ENCODE measurements at places on chromosomes 16 and 17.

GRCh38 chr16:31351246-31351941, 3.6 kb upstream of the ITGAX start:
- no peak for DNase-seq

GRCh38 chr17:6088141-6088540, 18.0 kb downstream of the WSCD1 start:
- no peak for DNase-seq

DNA sequence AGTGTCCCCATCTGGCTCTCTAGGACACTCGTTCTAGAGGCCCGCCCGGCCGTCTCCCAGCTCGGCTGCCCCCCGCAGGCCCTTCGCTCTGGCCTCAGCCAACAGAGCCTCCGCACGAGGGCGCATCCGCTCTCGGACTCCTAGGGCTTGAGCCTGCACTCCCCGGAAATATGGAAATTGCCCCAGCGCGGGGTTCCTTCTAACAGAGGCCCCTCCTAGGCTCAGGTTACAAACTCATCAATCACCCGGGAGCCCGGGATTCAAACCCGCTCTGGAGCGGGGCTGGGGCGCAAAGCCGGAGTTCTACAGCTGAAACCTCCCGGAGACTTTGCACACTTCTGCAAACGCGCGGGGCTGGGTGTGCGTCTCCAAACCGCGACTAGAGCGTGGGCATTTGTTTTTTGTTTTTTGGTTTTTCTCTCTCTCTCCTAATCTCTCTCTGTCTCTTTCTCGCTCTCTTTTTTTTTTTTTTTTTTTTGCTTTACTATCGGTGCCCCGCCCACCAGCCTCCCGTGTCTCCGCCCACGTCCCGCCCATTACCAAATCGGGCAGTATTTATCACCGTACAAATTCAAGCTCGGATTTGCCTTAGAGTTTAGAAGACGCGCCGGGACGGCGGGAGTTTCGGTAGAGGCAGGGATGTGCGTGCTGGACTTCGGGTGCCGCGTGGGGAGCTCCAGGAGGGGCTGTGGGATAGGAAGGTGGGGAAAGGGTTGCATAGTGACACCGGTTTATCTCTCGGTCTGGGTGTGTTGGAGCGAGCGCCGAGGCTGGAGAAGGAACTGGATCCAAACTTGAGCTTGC, 2.4 kb upstream of the FOXL1 start:
- peak; percentile 93 for DNase-seq

GRCh38 chr17:82390860-82391435, 19.4 kb downstream of the UTS2R start:
- DNase-seq, result no peak

DNA sequence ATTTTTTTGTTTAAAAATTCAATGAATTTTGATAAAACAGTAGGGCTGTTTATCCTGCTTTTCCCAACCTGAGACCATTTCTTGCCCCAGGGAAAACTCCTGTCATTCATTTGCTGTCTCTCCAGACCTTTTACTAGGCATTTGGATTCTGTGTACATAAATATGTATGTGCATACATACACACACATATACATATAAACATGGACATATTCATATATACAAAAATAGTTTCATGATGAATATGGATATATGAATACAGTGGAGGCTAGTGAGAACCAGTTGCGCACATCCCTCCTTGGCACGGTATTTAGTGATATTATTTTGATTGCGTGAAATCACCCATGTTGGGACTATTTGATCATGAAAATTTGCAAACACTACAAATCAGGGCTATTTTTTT, 269.9 kb downstream of the BCAS3 start:
- no peak for DNase-seq

DNA sequence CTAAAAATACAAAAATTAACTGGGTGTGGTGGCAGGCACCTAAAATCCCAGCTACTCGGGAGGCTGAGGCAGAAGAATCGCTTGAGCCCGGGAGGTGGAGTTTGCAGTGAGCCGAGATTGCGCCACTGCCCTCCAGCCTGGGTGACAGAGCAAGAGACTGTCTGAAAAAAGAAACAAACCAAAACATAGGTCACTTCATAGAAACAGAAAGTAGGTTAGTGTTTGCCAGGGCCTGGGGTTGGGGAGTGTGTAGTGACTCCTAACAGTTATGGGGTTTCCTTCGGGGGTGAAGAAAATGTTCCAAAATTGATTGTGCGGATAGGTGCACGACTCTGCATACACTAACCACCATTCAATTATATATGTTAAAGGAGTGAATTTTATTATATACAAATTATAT, 59.2 kb downstream of the ATP2C2 start:
- DNase-seq, result no peak

GRCh38 chr17:72110231-72110941, 10.4 kb upstream of the SOX9 start:
- DNase-seq, result no peak

DNA sequence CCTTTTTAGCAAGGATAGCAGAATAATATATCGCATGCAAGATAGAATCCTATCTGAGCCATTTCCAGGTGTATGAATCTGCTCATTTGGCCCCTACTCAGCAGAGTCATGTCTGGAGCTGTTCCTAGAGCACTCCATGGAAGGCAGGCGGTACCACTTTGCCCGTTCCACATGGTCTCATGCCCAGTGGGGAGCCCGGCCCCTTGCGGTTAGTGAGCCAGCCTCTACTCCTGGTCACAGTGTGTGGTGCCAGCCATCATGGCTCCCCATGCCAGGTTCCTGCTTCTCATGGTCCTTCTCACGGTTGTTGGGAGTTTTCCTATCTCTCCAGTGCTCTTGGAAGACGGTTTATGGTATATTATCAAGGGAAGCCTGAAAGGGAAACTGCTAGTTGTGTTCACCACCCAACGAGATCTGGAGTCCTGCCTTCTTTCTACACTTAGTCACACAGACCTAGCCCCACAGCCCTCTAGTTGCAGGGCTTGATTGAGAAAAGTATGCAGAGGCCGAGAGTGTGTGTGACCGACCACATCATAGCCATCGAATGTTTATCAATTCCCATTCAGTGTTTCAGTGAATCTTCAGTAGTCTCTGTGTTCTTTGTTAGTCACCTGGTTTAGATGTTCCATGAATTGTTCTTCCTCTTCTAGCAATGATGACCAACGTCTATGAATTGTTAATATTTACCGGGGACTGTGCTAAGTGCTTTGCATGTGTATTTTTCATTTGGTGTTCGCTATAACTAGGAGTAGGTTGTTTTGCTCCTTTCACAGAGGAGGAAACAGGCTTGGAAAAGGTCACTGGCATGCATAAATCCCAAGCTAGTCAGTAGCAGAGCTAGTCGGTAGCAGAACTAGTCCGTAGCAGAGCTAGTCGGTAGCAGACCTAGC, 9.6 kb downstream of the JPT2 start:
- no peak for DNase-seq

GRCh38 chr17:49035470-49036269, 38.5 kb downstream of the IGF2BP1 start:
- no peak for DNase-seq

DNA sequence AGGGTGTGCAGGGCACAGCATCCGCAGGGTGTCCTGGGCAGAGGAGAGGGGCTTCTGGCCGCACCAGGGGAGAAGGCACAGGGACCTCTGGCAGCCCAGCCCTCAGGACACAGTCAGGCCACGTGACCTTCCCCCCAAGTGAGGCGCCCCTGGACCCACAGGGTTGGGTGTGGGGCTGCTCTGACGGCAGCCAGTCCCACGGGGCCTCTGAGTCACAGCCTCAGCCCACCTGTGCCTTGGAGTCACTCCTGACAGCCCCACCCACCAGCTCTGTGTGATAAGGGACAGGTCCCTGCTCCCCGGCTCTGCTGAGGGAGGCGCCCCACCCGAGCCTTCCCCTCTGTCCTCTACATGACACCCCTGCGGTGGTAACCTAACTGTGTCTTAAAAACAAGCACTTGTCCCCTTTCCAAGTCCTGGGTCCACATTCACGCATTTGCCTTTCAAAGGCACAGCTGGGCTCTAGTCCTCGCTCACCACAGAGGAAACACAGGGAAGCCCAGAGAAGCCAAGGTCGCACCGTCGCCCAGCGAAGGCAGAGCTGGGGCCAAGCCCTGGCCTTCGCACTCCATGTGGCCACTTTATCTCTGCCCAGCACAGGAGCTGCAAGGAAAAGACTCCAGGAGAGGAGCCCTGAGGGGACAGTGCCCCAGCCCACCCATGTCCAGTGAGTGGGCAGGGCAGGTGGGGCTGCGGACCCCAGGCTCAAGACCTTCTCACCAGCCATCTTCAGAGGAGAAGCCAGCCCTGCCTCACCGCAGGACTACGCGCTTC, 5.1 kb upstream of the NPTX1 start:
- no peak for DNase-seq

- DNase-seq, result no peak
Observed at GRCh38 chr16:23863511-23864422, 28.0 kb downstream of the PRKCB start.

- no peak for DNase-seq
Observed at GRCh38 chr16:49912721-49913120, 56.8 kb upstream of the ZNF423 start.
